Dermis blood vessel endothelial cell (primary cell): ENCODE measurements at places on chromosomes 11 and 22. TPM values are rescaled to one million over a fixed set of nuclear protein-coding genes. Genes with fewer than 3 reads are reported as not detected.

Gene PKNOX2
- not detected in 2 replicates for total RNA-seq

Gene TH
- total RNA-seq, result not detected in 2 replicates

Gene MUC5AC
- not detected in 2 replicates for total RNA-seq

Gene MMP8
- total RNA-seq, result not detected in 2 replicates

GRCh38 chr11:122441666-122442035 is 213.9 kb upstream of the UBASH3B start:
- DNase-seq, result peak; percentile 12

GRCh38 chr22:37794376-37794775 is 13.4 kb upstream of the GCAT start:
- DNase-seq, result no peak
